ENCODE measurements at places on chromosomes 7 and 10. TPM values are rescaled to one million over a fixed set of nuclear protein-coding genes. Genes with fewer than 3 reads are reported as not detected.

- no peak for DNase-seq
Observed at GRCh38 chr7:118657391-118658005, 433.0 kb downstream of the ANKRD7 start.

DNA sequence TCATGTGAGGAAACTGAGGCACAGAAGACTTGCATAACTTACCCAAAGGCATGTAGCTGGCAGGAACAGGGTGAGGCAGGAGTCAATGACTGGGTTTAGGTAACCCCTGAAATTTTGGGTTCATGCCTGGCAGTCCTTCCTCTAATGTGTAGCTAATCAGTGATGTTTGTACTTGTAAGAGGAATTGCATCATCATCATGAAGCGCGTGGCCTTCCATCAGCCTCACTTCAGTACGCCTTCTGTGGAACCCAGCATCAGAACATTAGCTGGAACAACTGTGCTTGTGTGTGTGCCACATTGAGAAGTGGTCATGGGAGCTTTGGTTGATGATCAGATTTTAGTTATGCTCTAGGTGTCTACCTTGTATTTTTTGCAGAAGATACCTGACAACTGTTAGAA, 18.2 kb upstream of the STMP1 start:
- no peak for DNase-seq

The CARD11 gene
- total RNA-seq = not detected

DNA sequence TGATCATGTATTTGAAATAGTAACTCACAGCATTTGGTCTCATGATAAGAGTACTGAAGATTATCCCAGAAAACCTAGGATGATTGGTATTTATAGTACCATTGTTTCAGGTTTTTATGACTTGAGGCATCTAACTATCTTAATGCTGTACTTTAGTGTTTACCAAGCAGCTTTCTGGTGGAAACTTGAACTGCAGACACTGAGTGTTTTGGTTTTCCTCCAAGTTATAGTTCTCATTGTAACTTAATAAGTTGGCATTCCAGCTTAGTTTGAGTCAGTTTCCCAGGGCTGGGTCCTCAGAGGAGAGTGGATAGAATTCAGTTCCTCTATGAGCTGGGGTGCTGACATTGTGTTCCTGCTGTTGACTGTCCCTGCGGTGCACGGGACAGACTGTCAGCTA, 50.4 kb downstream of the SEC23IP start:
- DNase-seq = no peak

The SLC26A3 gene
- not detected for total RNA-seq

DNA sequence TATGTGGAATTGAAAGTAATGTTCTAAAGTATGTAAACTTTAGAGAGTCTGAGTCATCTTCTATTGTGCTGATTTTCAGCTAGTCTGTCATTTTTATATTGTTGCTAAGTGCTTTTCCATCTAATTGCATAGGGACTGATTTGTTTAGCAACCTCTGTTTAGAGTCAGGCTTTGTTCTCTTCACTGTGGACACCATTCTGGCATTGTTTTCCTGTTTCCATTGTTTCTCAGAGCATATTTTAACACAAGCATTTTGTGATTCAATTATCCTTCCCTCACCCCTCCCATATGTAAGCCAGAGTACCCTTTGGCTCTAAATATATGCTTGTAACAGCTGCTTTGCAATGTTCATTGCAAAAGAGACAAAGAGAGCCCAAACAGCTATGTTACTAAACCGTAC, 748.4 kb upstream of the PHF14 start:
- no peak for DNase-seq

The DNA2 gene
- total RNA-seq = 1.6 TPM

DNA sequence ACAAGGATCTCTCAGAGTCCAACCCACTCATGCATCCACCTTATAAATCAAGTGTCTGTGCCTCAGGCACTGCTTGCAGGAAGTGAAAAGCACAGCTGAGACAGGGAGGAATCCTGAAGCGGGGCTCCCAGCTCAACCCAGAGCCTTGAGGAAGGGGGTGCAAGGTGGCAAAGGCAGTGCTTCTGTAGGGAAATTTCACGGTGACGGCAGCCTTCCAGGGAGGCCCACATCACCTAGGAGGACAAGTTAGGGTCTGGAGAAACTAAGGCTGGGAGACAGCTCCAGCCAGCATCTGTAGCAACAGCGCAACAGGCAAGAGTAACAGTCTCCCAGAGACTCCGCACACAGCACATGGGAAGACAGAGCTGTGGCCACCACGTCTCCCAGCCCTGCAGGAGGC, 2.7 kb downstream of the AOC1 start:
- DNase-seq = no peak

- no peak for DNase-seq
Observed at GRCh38 chr7:11436316-11436715, 395.7 kb downstream of the THSD7A start.

GRCh38 chr7:30926313-30926712, 14.7 kb downstream of the AQP1 start:
- peak; percentile 10 for DNase-seq

DNA sequence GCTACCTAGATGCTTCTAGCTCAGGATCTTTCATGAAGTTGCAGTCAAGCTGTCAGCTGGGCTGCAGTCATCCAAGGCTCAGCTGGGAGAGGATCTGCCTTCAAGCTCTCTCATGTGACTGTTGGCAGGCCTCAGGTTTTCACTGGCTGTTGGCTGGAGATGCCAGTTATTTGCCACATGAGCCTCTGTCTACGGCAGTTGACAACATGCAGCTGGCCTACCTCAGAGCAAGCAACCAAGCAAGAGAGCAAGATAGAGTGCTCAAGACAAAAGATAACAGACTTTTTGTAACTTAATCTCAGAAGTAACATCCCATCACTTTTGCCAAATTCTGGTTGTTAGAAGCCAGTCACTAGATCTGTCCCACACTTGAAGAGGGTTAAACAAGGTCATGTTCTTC, 125.8 kb downstream of the TPST1 start:
- peak; percentile 73 for DNase-seq

The SPDYE11 gene
- not detected for total RNA-seq

GRCh38 chr7:21944616-21945453, 864 bp downstream of the CDCA7L start:
- DNase-seq = peak; percentile 18

GRCh38 chr10:128161031-128161430, 34.8 kb upstream of the MKI67 start:
- no peak for DNase-seq

GRCh38 chr10:55168343-55168742, 367.3 kb upstream of the PCDH15 start:
- no peak for DNase-seq

GRCh38 chr7:55794527-55794926, 68.0 kb downstream of the SEPTIN14 start:
- DNase-seq = no peak

- no peak for DNase-seq
Observed at GRCh38 chr7:152025937-152026890, 740 bp downstream of the GALNT11 start.

The GPR37 gene
- not detected for total RNA-seq

The EFCAB10 gene
- not detected for total RNA-seq

The OR2A12 gene
- not detected for total RNA-seq

GRCh38 chr10:100551196-100551595, 15.5 kb downstream of the HIF1AN start:
- no peak for DNase-seq

The GPR146 gene
- total RNA-seq = 24.1 TPM

DNA sequence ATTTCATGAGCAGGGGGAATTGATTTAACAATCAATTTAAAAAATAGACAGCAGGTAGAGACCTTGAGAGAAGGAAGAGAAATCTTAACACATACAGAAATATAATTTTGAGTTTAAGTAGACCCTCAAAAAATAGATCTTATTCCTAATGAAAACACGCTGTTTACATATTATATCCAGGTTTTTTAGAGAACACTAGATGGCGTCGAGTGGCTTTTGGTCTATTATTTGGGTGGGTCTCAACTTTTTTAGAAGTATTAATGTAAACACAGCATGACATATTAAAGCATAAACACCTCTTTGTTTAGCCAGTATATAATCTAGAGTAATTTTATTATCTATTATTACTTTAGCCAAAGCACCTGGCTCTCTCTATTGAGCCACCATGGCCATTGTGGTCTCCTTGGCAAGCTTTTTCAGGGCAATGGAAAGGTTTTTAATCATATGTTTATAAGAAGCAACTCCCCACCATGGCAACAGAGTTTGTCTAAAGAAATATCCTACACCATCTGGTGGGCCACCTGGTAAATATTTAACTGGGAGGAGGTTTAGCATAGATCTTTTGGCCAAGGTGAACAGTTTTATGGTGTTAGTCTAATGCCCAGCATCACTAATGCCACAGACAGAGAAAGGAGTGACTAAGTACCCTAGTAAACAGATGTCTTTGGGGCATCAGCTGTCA, 59.7 kb upstream of the PRSS1 start:
- DNase-seq = no peak

DNA sequence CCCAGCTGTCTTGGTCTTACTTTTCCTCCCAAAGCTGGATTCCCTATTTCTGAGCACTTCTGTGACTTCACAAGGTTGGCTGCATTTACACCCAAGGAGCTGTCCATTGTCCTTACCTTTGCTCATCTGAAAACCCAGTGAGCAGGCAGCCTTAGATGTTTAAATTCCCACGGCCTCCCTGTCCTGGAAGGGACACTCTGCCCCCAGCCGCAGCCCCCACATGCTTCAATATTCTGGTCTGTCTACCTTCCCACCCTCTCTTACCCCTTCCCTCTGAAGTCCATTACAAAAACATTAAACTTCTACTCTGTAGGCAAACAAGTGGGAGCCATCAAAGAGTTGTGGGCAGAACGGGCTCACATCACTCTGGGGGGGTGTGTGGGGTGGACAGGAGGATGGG, 73.8 kb upstream of the EFCAB10 start:
- no peak for DNase-seq

- DNase-seq = no peak
Observed at GRCh38 chr10:74842301-74842954, 16.0 kb downstream of the KAT6B start.

The GDF10 gene
- total RNA-seq = not detected

- DNase-seq = no peak
Observed at GRCh38 chr7:37508118-37508517, 59.5 kb upstream of the ELMO1 start.

GRCh38 chr7:155745737-155746136, 66.5 kb downstream of the SHH start:
- DNase-seq = no peak

The AASS gene
- 25.7 TPM for total RNA-seq

DNA sequence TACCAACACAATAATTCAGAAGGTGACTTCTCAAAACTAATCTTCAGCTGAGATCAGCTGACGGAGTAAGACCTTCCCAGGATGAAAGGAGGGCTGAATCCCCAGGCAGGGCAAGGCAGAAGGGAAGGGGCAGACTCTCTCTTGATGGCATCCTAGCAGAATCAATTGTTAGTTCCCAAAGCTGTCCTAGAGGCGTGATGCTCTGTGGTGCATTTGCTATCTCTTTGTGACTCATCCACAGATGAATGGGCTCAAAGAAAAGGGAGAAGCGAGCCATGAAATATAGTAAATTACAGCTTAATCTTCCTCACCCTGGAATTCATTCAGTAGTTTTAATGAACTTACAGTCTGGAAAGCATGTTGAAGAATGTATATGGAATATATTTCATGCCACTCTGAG, 37.2 kb downstream of the PDE1C start:
- no peak for DNase-seq

- peak; percentile 17 for DNase-seq
Observed at GRCh38 chr7:502296-502695, 17.4 kb downstream of the PDGFA start.

- no peak for DNase-seq
Observed at GRCh38 chr10:70964245-70964644, 75.9 kb upstream of the PCBD1 start.
